ENCODE measurements at places on chromosomes 1 and 21.

DNA sequence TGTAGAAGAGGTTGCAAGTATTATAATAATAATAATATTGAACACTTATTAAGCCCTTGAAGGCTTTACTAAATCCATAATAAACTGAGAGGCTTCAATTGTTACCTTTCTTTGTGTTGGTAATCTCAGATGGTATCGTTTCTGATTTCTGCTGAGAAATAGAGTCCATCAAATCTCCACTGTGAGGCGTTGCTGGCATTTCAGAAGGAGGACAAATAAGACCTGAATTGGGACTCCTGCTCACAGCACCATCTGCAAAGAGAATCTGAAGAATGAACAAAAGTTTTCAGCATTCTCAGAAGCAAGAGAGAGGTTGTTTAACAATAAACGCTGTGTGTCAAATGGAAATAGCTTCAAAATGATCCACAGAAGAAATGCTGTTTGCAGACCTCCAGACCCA is 93.7 kb downstream of the WDR3 start:
- no peak for DNase-seq

- no peak for DNase-seq
Measured at GRCh38 chr21:33371366-33371765, 31.8 kb upstream of the IFNGR2 start.

DNA sequence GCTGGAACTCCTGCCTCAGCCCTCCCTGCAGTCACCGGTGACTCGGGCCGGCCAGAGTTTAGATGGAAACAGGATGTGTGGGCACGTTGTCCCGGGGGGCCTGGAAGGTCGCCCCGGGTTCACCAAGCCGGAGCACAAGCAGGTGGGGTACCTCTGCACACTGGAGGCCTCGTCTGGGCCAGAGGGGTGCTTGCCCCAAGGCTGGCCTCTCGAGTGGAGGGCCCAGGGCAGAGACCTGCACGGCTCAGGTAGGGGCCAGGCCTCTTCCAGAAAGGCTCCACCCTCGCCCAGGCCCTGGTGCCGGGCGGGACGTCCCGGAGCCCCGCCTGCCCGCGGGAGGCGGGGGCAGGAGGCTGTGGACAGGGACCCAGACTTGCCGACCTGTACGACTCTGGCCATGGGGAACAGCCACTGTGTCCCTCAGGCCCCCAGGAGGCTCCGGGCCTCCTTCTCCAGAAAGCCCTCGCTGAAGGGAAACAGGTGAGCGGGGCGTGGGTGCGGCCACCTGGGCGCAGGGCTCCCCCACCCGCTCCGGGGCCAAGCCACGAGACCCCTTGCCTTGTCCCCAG is at the start of gene PLEKHN1:
Gene PLEKHN1, plus strand, starts transcription at position 348 of the 569 bp plus-strand sequence. Its CDS starts 50 bp downstream, at position 398.
- DNase-seq: no peak

GRCh38 chr1:30719406-30720270 is 3.7 kb downstream of the MATN1 start:
- no peak for DNase-seq

GRCh38 chr1:230351514-230351913 is 74.6 kb downstream of the PGBD5 start:
- DNase-seq: no peak

DNA sequence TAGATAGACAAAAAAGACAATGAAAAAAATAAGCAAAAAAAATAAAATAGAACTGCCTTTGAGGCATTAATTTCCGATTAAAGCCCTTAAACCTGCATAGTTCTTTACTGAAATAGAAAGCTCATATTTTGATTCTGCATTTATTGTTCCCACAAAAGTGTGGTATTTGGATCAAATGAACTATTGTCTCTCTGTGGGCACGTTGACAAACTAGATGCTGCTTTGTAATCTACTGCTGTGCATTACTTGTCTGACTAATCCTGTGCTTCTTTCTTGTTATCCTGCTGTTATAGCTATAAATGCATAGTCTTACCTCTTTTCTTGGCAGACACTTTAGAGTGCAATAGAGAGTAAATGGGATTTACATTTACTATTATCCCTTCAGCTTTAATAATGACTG is 31.4 kb upstream of the SLC35D1 start:
- DNase-seq: no peak

- peak; percentile 82 for DNase-seq
Measured at GRCh38 chr1:30888391-30888790, 20.2 kb downstream of the SDC3 start.

GRCh38 chr1:25912076-25912831 is 6.0 kb upstream of the STMN1 start:
- DNase-seq: no peak

GRCh38 chr1:33818071-33818470 is 45.8 kb upstream of the HMGB4 start:
- DNase-seq: no peak

- DNase-seq: no peak
Measured at GRCh38 chr1:3009021-3009420, 12.2 kb upstream of the ACTRT2 start.

DNA sequence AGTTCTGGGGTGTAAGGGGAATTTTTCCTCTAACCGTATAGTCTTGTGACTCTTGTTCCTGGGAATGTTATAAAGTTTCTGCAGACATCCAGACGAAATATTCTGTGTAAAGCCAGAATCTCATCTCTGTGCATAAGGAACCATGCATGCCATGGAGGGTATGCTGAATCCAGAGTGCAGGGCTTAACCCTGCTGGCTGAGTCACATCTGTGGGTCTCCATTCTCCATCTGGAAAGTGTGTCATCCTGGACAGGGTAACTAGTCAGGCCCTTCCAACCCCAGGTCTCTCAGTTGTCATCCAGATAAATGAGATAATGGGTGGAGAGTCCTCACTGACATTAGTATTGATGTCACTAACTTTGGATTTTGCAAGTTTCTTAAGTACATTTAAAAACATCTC is 48.8 kb downstream of the ATP5PO start:
- no peak for DNase-seq

DNA sequence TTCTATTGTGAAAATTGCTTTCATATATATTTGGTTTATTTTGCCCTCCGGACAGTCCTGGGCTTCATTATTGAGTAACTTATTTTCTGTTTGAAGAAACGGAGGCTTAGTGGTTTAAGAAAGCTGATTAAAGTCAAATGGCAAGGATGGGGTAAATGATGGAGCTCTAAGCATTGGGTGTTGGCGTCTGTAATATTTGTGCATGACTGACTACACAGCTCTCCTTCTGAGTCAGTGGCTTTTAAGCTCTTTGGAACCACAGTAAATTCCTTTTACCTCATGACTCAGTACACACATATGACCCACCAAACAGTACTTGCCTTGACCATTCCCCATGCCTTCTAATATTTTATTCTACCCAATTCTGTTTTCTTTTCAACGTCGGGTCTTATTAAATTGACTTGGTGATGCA is 21.0 kb downstream of the B3GALT5 start:
- DNase-seq: peak; percentile 93

DNA sequence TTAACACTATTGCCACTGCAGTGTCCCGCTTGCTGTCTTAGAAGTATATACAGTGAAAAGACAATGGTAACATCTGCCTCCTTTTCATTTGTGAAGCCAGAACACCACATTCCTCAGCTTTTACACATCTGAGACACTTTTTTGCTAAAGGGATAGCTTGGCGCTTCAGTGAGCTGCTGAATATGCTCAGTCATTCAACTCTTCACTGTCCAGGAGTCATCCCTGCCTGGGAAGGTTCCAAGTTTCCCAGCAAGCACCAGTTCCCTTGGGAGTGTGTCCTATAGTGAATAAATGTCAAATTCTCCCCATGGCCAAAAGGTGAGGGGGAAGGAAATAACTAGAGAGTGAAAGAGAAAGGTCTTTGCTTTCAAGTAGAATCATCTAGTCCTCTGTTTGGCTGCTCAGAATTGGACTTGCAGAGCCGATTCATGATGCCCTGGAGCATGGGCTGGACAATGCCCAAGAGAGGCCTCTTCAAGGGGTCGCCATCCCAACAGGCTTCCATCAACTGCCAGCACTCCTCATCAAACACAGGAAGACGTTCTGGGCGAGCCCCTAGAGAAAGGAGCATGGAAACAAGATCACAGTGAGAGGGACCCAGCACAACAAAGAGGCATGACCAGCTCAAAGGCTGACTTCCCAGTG is 25.5 kb upstream of the RBBP5 start:
- DNase-seq: peak; percentile 85

GRCh38 chr1:185108321-185108720 is 48.4 kb downstream of the TRMT1L start:
- DNase-seq: no peak

DNA sequence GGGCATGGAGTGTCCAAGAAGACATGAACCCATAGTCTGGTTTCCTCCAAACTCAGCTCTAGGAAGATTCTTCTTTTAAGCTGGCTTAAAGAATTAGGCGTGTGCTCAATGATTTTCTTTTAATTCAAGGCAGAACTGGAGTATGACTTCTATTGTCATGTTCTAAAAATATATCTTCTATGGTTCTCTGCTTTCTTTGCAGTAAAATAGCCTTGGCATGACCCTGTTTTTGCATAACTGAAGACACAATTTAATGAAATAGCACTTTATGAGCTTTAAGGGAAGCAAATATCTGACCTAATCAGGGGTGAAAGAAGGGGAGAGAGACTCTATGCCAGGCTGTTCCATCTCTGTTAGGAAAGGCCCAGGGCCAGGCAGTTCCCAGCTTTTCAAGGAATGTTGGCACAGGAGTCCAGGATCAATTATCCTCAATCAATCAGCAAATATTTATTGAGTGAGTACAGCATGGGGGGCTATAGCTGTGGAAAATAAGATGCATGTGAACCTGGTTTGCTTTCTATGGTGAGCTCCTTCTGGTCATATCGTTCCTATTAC is 7.2 kb upstream of the CSF1 start:
- DNase-seq: no peak

DNA sequence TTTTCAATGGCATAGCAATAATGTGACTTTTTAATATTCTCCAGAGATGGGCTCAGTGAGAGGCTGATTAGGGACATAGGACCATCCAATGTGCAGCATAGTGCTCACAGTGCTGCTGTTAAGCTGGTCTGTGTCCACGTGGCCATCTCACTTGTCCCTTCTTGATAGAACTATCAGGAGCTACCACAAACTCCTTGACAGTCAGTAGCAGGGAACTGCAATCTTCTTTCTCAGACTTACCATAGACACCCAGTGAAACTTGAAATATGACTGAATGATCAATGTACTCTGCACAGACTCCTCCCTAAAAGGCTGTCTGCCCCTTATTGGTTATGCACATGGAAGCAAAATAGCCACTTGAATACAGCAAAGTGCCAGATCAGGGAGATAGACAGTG is 64.5 kb upstream of the WARS2 start:
- DNase-seq: no peak

GRCh38 chr21:34881839-34882371 is 167.2 kb downstream of the RUNX1 start:
- peak; percentile 64 for DNase-seq

DNA sequence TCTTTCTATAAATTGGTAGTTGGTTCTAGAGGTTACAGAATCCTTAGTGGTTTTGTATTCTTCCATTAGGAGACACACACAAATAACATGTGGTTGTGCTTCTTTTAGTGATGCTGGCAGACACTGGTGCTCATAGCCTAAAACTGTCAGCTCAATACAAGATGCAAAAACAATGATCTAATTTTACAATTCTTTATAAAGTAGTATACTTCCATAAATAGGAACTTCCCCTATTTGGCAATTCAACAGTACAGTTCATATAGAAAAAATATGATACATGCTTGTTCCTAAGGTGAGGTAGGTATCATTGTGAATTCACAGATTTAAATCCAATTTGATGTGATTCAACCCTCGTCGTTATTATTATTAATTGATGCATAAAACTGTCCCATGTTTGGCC is 20.8 kb upstream of the CCDC17 start:
- no peak for DNase-seq

DNA sequence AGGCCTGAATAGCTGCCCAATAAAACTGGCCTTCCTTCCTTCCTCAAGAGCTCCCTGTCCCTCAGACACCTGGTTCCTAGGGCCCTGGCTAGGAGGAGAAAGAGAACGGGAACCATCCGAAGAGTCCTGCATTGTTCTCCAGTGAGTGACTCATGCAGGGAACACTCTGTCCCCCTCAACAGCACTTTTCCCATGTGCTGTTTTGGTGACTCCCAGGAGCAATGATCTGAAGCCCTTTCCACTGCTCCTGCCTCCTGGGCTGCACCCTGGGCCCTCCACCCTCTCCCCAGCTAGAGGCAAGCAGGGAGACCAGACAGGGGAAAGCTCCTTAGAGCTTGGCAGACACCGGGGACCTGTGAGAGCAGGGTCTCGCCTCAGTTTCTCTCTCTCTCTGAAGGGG is 18.9 kb downstream of the TNNT2 start:
- DNase-seq: no peak

All from GM04504 (cell line).